ENCODE measurements at places on chromosomes 2 and 18.

DNA sequence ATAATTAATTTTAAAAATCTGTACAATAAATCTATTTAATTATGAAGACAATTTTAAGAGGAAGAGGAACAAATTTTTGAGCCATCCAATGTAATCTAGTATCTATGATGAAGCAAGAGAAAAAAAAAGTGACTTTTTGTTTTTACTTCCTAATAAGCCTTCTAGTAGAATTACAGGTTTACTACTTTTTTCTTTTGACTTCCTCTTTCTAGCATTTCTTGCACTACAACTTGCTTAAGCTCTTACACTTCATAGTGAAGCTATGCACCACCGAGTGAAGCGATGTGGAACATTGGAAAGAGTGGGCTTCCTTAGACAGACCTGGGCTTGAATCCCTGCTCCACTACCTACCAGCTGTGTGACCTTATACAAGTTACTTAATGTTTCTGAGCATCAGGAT is 2.1 kb downstream of the SERPINB2 start:
- no peaks in the 10 kb centered on the region for H3K36me3 ChIP-seq
- H3K27ac ChIP-seq: no peak overlapping the region
- DNase-seq: no peak
- no peaks in the 10 kb centered on the region for H3K27me3 ChIP-seq

GRCh38 chr2:162258686-162259085 is 15.4 kb upstream of the FAP start:
- no peaks in the 10 kb centered on the region for H3K27me3 ChIP-seq
- no peak for DNase-seq
- no peaks in the 10 kb centered on the region for H3K36me3 ChIP-seq
- H3K27ac ChIP-seq: no peak overlapping the region

DNA sequence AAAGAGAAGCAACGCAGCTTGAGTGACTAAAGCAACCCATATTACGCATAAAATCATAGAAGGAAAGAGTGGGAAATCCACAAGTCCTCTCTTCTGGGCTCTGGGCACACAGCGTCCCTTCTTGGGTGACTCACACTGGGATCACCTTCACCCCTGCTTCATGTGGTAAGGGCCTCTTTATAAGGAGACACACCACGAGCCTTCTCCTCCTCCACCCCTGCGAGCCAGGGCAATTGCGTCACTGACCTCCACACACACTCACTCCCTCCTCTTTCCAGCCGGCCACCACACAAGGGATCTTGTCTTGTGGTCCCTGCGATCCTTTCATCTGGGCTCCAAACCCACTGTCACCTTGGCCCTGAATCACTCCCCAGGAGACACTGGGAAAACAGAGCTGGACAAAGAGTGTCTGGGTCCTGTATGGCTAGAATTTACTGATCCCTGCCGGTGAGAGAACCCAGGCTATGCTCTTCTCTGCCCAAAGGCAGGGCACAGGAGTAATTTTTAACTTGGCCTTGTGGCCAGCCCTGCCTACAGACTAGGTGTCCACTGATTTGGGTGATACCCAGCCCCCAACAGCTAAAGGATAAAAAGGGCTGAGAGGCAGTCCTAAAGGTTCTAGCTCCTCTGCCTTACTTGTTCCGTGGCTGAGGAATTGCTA is 35.3 kb downstream of the NHEJ1 start:
- peaks cover 3% of the 10 kb centered on the region for H3K36me3 ChIP-seq
- H3K4me1 ChIP-seq: no peaks in the 10 kb centered on the region
- no peaks in the 10 kb centered on the region for H3K27me3 ChIP-seq
- H3K27ac ChIP-seq: no peak overlapping the region
- DNase-seq: no peak

GRCh38 chr2:168024459-168024858 is 222.9 kb downstream of the STK39 start:
- no peak overlapping the region for H3K27ac ChIP-seq
- no peak overlapping the region for H3K4me3 ChIP-seq
- H3K27me3 ChIP-seq: no peaks in the 10 kb centered on the region
- no peaks in the 10 kb centered on the region for H3K4me1 ChIP-seq
- H3K36me3 ChIP-seq: no peaks in the 10 kb centered on the region

DNA sequence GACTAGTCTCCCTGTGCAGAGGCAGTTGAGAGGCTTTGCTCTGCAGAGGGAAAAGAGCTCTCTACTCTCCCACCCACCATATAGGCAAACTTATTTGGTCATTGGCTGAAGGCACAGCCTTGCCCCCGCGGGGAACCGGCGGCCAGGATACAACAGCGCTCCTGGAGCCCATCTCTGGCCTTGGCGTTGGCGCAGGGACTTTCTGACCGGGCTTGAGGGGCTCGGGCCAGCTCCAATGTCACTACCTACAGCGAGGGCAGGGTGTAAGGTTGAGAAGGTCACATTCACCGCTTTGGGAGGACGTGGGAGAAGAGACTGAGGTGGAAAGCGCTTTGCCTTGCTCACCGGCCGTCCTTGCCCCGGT is 2.2 kb downstream of the ONECUT2 start:
- H3K36me3 ChIP-seq: no peaks in the 10 kb centered on the region
- DNase-seq: no peak
- no peak overlapping the region for H3K4me3 ChIP-seq
- H3K4me1 ChIP-seq: peaks cover 22% of the 10 kb centered on the region
- H3K27me3 ChIP-seq: peaks cover 79% of the 10 kb centered on the region

GRCh38 chr2:216594081-216594480 is 39.1 kb upstream of the IGFBP2 start:
- no peaks in the 10 kb centered on the region for H3K36me3 ChIP-seq
- no peak overlapping the region for H3K4me3 ChIP-seq
- no peak for DNase-seq
- H3K27ac ChIP-seq: no peak overlapping the region

- H3K4me3 ChIP-seq: no peak overlapping the region
- H3K4me1 ChIP-seq: no peaks in the 10 kb centered on the region
- no peak overlapping the region for H3K27ac ChIP-seq
- DNase-seq: no peak
- no peaks in the 10 kb centered on the region for H3K27me3 ChIP-seq
- no peaks in the 10 kb centered on the region for H3K36me3 ChIP-seq
These were observed 42.9 kb upstream of the RFX8 start for GRCh38 chr2:101517758-101518271.

- H3K27me3 ChIP-seq: no peaks in the 10 kb centered on the region
- DNase-seq: no peak
- H3K36me3 ChIP-seq: peaks cover 23% of the 10 kb centered on the region
- H3K4me1 ChIP-seq: no peaks in the 10 kb centered on the region
These were observed 39.8 kb downstream of the PPP4R1 start for GRCh38 chr18:9574473-9575115.

GRCh38 chr2:43879261-43879660 is 40.5 kb downstream of the ABCG8 start:
- DNase-seq: no peak
- no peak overlapping the region for H3K27ac ChIP-seq
- H3K27me3 ChIP-seq: no peaks in the 10 kb centered on the region
- no peaks in the 10 kb centered on the region for H3K4me1 ChIP-seq
- H3K4me3 ChIP-seq: no peak overlapping the region

GRCh38 chr18:54957996-54958395 is 1.3 kb downstream of the CCDC68 start:
- no peaks in the 10 kb centered on the region for H3K36me3 ChIP-seq
- peaks cover 11% of the 10 kb centered on the region for H3K27me3 ChIP-seq
- no peak for DNase-seq
- no peak overlapping the region for H3K27ac ChIP-seq

GRCh38 chr18:69845593-69846506 is 101.8 kb downstream of the CD226 start:
- DNase-seq: no peak
- H3K4me3 ChIP-seq: no peak overlapping the region
- no peaks in the 10 kb centered on the region for H3K27me3 ChIP-seq
- H3K27ac ChIP-seq: no peak overlapping the region
- no peaks in the 10 kb centered on the region for H3K36me3 ChIP-seq
- H3K4me1 ChIP-seq: no peaks in the 10 kb centered on the region

DNA sequence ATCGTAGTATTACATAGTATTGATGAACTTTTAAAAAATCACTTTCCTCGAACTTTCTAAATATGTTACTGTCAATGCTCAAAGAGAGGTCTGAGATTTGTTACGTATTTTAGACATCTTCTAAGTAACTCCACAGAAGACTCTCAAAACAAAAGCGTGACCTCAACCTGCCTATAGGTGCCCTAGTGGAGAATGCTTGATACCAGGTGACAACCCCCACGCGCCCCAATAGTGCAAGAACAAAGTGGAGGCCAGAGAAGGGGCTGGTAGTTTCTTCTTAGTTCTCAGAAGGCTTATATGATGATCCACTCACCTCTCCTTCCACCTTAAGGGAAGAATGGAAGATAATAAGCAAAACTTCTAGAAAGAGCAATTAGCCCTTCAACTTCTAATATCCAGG is 102.6 kb downstream of the ANKRD44 start:
- no peak overlapping the region for H3K4me3 ChIP-seq
- no peak for DNase-seq
- H3K4me1 ChIP-seq: peaks cover 93% of the 10 kb centered on the region
- no peaks in the 10 kb centered on the region for H3K27me3 ChIP-seq
- peaks cover 12% of the 10 kb centered on the region for H3K36me3 ChIP-seq

DNA sequence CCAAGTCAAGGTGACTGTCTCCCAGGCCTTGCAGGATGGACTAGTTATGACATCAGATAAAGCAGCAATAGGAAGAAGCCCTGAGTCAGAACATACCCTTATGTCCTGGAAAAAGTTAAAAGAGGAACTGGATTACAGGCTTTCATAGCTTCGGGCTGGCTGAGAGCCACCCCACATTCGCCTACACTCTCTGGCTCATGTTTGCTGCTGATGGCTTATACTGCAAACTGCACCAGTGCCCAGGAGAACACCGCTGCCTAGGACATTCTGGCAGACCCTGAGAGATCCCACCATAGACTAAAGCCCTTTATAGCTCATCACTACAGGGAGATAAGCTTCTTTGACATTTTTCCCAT is 20.3 kb downstream of the SLC8A1 start:
- DNase-seq: no peak
- no peaks in the 10 kb centered on the region for H3K27me3 ChIP-seq
- H3K27ac ChIP-seq: no peak overlapping the region

- no peak for DNase-seq
- no peak overlapping the region for H3K27ac ChIP-seq
- H3K4me3 ChIP-seq: no peak overlapping the region
- H3K36me3 ChIP-seq: no peaks in the 10 kb centered on the region
- H3K4me1 ChIP-seq: no peaks in the 10 kb centered on the region
These were observed 67.5 kb upstream of the MBOAT2 start for GRCh38 chr2:9071032-9071431.

DNA sequence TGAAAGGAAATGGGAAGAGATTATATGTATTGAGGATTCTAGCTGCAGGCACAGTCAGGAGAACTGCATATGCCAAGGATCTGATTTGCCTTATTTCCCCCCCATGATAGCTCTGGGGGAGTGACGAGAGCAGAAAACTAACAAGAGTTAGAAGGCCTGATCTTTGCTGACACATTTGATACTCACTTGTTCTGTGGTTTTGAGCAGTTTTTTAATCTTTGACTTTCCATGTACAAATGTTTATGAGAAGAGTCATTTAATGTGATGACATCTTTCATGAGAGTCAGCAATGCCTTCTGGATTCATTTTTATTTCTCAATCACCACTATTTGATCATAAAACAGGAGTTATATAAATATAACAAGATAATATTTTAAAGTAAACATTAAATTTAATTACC is 12.7 kb upstream of the SERPINB7 start:
- no peaks in the 10 kb centered on the region for H3K4me1 ChIP-seq
- H3K27me3 ChIP-seq: no peaks in the 10 kb centered on the region
- no peak overlapping the region for H3K27ac ChIP-seq

DNA sequence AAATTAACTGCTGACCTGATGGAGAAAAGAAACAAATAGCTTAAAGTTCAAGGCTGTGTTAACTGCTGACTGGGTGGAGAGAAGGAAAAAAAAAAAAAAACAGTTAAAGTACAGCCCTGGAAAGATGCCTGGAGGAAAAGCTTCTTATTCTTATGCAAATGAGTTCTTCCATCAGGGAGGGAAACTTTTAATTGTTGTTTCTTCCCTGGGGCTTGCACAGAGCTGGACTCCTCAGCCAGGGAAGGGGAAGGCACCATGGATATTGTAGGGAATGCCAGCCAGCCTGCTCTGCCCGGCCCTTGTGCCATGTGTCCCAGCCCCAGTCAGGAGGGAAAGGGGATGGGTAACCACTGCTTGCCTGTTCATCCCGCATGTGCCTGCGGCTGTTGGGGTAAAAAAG is 833.1 kb upstream of the CRIM1 start:
- no peaks in the 10 kb centered on the region for H3K4me1 ChIP-seq
- no peak overlapping the region for H3K27ac ChIP-seq
- no peaks in the 10 kb centered on the region for H3K27me3 ChIP-seq
- H3K36me3 ChIP-seq: no peaks in the 10 kb centered on the region
- no peak overlapping the region for H3K4me3 ChIP-seq

DNA sequence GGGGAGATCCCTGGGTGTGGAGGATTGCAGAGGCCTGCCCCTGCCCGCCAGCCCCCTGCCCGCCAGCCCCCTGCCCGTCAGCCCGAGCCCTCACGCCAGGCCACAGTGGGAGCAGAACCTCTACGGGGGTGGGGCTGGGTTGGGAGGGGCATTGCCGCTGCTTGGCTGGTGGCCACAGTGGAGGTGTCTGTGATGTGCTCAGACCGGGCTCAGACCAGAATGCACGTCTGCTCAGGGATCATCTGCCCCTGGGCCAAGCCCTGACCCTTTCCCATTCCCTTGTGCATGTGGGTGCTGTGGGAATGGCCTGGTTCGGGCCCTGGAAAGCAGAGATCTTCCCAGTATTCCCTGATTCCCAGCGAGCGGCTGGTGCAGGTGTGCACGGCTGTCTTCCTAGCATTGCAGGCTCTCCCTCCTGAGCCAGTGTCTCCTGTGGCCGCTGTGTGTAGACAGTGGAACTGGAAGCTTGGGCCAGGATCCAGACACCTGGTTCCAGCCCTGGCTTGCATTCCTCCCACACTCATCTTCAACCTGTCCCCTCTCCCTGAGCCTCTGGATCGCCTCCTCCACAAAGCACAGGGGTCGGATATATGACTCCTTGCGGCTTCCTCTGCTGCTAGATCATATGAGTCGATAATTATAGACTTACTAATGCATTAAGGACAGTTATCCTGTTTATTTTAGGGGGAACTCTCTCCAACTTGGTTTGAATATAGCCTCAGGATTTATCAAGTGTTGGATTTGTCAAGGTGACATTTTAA is 161.6 kb downstream of the LDLRAD4 start:
- no peak overlapping the region for H3K4me3 ChIP-seq
- no peaks in the 10 kb centered on the region for H3K36me3 ChIP-seq
- no peak for DNase-seq
- peak overlapping the region; percentile 95 for H3K27ac ChIP-seq
- no peaks in the 10 kb centered on the region for H3K27me3 ChIP-seq

DNA sequence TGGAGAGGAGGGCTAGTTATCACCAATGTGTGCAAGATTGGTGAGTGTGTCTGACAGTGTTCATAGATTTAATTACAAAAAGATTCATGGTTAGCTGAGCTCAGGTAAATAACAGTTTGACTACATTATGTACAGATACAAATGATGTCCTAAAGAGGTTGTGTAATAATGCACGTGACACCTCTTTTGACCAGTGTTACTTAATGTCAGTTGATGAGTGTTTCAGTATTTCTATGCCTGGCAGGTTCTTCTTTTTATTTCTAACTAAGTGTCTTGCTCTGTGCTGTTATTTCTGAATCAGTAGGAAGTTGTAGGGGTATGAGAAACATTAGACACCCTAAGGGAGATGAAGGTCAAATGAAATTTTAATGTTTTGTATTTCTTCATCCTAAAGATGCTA is 7.9 kb upstream of the INHBB start:
- peaks cover 17% of the 10 kb centered on the region for H3K27me3 ChIP-seq
- H3K4me3 ChIP-seq: no peak overlapping the region
- H3K4me1 ChIP-seq: peaks cover under 1% of the 10 kb centered on the region
- H3K27ac ChIP-seq: no peak overlapping the region
- DNase-seq: no peak
